ENCODE measurements at places on chromosomes 7 and 10.

- DNase-seq: no peak
These were observed 94.9 kb downstream of the ARHGAP12 start for GRCh38 chr10:31833753-31834152.

DNA sequence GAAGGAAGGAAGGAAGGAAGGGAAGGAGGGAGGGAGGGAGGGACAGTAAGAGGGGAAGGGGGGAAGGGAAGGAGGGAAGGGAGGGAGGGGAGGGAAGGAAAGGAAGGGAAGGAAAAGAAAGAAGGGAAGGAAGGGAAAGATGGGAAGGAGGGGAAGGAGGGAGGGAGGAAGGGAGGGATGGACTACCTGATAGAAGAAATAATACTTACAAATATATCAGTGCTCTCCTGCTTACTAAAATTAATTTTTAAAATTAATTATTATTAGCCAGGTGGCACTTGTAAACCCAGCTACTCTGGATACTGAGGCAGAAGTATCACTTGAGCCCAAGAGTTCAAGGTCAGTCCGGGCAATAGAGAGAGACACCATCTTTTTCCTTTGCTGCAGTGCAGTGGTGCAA, 18.5 kb downstream of the ZC3HC1 start:
- no peak for DNase-seq

- DNase-seq: no peak
These were observed 63.5 kb upstream of the EGFR start for GRCh38 chr7:54955296-54955695.

GRCh38 chr7:142809671-142810070, 38.9 kb downstream of the PRSS2 start:
- no peak for DNase-seq

DNA sequence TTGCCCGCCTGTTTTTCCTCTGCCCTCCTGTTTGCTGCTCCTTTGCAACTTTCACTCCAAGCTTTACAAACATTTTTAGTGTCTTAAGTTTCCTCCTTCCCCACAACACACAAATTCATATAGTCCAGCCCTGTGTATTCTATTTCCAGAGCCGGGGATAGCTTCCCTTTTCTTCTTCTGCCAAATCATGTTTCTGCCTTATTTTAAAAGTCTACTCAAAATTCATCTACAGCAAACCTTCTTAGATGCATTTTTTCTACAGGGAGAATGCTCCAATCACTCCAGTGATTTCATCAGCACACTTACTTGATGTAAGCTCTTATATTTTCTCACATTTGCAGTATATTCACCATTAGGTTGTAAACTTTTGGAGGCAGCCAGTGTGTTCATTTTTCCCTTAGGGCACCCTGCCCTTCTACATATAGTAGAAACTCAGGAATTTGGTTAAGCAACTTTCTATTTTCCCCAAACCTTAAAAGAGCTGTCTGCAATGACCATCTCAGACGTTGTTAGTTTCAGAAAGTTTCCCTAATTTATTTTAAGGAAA, 12.4 kb upstream of the ACTA2 start:
- no peak for DNase-seq

DNA sequence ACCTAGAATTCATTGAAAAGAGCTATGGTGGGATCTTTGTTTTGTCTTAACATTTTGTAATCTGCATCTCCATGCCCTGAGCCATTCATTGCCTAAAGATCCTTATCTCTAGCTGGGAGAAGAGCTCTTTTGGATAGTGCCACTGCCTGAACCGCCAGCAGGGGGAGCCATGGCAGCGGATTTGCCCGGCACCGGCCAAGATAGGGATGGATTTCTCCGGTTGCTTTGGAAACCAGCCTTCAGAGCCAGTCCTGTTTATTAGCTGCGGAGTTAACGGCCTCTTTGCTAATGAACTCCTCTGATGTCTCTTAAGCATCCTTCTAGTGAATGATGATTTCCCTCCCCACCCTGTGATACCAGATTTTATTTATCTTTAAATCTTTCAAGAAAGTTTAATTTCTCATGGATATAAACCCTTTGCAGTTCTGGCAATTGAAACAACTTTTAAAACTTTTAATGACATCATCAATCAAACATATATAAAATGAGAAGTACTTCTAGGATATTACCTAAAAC, 58.2 kb upstream of the LYZL2 start:
- peak; percentile 37 for DNase-seq

DNA sequence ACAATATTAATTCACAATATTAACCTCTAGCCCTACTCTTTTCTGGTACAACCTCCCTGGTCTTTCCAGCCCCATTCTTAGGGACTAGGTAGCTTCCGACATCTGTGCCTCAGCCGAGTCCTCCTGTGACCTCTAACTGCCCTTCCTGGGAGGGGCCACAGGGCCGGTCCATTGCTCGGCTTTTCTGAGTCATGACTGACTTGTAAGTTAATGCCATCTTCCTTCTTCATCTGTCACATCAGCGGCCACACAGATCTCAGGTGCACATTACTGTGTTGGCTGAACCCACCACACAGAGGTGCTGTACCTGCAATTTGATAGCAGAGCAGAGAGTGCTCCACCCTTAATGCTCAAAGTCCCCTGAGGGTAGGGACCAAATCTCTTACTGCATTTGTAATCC, 4.1 kb upstream of the CPA4 start:
- DNase-seq: no peak

GRCh38 chr7:138813945-138814344, 15.9 kb upstream of the ATP6V0A4 start:
- no peak for DNase-seq

GRCh38 chr7:69598081-69598486, at the start of gene AUTS2:
Gene AUTS2 (plus strand): TSS chr7:69598475. CDS start chr7:69599654, 1,179 bp downstream.
- no peak for DNase-seq

DNA sequence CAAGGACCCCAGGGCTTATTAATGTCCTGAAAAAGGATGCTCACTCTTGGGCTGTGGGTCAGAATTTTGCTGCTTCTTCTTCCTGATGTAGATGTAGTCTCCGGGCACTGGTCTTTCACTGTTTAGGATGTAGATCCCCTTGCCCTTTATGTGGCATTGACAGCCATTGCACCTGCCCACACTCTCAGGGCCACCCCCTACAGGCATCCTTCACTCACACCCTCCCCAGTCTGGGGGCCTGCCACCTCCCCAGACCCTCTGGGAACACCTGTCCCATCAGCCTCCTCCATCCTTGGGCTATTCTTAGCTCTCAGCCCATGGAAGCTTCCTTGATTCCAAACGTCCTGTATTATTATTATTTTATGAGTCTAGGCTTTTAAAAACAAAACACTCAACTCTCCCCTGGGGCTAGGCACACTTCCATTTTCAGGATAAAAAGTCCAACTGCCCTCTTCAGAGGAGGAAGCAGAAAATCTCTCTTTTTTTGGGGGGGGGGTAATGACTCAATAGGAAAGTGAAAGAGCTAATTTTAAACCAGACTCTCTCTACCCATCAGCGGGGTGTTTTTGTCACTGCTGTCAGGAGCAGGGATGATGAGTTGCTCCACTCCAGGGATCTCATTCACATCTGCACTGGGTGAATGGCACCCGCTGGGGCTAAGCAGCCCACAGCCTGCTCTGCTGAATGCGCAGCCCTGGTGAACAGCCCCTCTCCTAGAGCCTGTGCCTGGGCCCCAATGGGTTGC, 11.5 kb upstream of the KLRG2 start:
- DNase-seq: no peak

DNA sequence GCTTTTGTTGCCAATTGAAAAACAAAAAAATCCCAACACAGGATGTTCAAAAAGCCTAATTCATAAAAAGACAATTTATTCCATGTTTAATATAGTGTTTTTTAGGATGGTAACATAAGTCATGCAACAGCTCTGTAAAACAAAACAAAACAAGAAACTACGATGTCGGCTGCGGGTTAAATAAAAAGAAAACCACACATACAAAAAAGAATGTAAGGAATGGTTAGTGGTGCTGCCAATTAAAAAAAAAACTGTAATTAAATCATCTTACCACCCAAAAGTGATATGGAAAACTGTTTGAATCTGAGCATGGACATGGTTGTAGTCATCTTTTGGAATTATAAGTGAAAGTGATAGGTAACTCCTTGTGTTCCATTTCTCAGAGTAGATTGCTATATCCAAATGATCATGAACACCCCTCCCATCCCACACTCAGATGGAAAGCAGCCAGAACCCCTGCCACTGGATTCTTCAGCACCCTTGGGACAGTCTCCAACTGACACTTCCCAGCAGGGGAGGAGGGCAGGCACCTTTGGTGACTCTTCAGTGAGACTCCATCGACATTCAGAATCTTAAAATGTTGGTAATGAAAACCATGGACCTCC, 14.3 kb upstream of the DAGLB start:
- DNase-seq: no peak

GRCh38 chr7:97418312-97418711, 300.8 kb downstream of the SDHAF3 start:
- DNase-seq: no peak

GRCh38 chr7:95582578-95583293, 13.6 kb downstream of the PDK4 start:
- DNase-seq: no peak

- no peak for DNase-seq
These were observed 25.2 kb downstream of the SMNDC1 start for GRCh38 chr10:110279407-110279986.

DNA sequence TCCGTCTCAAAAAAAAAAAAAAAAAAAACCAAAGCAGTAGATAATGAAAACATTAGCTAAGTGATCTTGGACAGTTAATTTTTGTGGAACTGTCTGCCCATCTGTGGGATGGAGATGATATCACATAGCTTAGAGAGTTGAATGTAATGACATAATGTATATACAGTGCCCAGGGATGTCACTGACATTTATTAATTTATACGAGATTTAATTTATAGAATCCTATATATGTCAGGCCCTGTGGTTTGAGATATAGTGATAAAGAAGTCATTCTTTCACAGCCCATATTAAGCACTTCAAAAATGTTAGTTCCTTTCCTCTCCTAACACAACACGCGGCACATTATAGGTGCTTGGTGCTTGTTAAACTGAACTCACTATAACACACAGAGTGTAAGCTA, 4.0 kb downstream of the ENO4 start:
- DNase-seq: no peak

DNA sequence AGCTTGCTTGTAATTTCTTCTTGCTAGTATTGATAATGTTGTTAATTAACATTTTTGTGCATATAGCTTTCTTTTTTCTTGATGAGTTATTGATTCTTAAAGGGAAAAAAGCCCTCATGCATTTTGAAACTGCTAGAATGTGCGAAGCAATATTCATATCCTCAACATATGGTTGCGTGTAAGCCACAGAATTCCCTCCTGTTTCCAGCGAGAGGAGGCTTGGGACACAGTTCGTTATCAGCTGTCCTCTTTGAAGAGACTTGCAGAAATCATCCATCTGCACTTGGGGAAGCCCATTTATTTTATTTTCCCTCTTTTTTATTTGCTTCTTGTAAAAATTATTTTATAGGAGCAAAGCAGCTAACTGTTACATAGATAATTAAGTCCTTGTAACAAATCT, 398.0 kb downstream of the ADRA2A start:
- DNase-seq: no peak

GRCh38 chr10:103273041-103273441, 3.9 kb upstream of the INA start:
- DNase-seq: peak; percentile 94

DNA sequence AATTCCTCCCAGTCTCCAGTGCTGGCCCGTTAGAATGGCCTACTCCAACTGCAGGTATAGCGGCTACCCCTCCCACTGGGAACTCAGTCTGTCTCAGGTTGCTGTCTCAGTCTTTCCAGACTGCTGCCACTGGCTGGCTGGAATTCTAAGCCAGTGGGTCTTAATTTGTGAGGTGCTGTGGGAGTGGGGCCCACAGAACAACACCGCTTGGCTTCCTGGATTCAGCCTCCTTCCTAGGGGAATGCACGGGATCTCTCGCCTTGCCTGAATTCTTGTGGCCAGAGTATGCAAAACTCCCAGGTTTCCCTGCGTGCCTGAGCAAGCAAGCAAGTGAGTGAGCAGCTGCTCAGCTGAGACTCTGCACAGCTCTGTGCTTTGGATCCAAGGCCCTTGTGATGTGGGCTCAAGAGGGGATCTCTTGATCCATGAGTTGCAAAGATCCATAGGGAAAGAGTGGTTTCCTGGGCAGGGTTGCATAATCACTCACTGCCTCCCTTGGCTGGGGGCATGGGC, 41.5 kb upstream of the GPR141 start:
- no peak for DNase-seq

DNA sequence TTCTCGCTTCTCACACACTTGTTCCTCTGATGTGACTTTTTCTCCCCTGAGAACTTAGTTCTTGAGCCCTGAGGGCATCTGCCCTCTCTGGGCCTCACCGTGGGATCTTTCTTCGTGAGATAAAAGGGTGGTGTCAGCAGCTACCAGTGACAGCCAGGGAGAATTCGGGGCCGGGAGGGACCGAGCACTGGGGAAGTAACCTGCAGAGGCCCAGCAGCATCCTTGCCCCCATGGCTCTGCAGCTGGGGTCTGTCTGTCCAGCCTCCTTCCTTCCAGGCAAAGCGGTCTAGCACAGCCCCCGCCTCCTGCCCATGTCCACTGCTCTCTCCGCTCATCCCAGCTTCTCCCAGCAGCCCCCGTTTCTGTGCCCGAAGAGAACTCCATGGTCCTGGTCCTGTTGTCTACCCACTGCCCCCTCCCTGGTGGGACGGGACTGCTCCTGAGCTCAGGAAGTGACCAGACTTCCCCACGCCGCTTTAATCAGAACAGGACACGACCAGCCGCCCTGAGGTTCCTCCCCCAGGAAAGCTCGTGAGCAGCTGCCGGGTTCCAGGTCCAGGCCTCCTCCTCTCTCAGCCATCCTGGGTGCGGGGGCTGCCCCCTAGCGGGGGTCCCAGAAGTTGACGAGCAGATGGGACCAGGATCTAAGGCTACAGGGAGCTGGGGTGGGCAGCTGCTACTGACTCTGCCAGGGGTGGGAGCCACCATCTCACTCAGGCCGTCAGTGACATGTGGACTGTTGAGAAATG, 187.5 kb downstream of the WDR37 start:
- peak; percentile 53 for DNase-seq

- no peak for DNase-seq
These were observed 27.7 kb downstream of the WNT8B start for GRCh38 chr10:100490531-100490930.

DNA sequence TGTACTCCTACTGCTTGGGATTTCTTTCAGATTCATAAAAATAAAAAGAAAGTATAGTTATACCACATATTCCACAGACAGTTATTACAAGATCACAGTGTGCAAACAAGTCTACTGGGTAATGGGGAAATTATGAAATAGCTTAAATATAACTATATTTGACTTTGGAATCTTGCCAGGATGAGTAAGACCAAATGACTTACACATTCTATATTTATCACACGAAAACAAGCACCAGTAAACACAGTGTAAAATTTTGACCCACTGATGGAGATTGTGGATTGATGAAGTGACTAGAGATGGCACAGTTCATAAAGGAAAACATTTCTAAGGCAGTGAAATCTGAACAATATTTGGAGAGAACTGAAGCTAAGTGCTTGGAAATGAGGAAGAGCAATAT, 339.7 kb downstream of the THSD7A start:
- no peak for DNase-seq
